Activated T-helper 17 cell treated with anti-CD3 and anti-CD28 coated beads, Interleukin-2, amount 50 U/mL, for 72 hours (primary cell): ENCODE measurements at places on chromosomes 7 and 10.

DNA sequence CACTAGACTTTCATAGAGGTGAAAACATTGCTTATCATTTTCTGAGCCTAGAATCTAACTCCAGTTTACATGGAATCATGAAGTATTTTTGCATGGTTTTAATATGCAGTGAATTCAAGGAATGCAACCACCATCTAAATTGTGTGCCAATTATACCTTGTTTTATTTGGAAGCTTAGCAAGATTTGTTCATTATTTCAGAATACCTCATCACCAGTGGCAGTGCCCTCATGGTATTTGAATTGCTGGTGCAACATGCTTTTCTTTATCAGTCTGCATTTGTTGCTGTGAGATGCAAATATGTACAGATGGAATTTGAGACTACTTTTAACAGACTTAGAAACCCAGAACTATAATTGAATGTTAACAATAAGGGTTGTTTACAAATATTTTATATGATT, 18.7 kb upstream of the ZNF800 start:
- H3K36me3 ChIP-seq, result no peaks in the 10 kb centered on the region
- H3K27me3 ChIP-seq, result no peaks in the 10 kb centered on the region
- H3K4me1 ChIP-seq, result peaks cover 13% of the 10 kb centered on the region
- H3K27ac ChIP-seq, result no peak overlapping the region
- H3K4me3 ChIP-seq, result no peak overlapping the region

DNA sequence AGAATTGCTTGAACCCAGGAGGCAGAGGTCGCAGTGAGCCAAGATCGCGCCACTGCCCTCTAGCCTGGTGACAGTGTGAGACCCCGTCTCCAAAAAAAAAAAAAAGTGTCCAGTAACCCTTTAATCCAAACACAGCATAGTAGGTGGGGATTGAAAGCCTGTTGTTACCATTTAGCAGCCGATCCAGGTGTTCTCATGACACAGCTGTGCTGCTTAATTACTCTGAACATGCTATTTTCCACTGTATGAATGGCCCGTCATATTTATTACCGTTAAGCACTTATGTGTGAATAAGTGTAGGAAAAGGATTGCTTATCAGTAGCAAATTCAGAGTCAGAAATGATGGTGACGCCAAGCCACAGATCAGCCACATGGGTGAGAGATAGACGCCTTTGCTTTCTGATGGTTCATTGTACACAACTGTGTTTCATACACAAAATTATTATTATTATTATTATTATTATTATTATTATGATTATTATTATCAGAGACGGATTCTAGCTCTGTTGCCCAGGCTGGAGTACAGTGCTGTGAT, 11.6 kb upstream of the ORAI2 start:
- no peaks in the 10 kb centered on the region for H3K27me3 ChIP-seq
- no peak overlapping the region for H3K27ac ChIP-seq
- H3K4me3 ChIP-seq, result no peak overlapping the region
- H3K4me1 ChIP-seq, result peaks cover 43% of the 10 kb centered on the region

- H3K27ac ChIP-seq, result no peak overlapping the region
- H3K27me3 ChIP-seq, result peaks cover 3% of the 10 kb centered on the region
Observed at GRCh38 chr7:75737856-75738603, 711 bp downstream of the HIP1 start.

DNA sequence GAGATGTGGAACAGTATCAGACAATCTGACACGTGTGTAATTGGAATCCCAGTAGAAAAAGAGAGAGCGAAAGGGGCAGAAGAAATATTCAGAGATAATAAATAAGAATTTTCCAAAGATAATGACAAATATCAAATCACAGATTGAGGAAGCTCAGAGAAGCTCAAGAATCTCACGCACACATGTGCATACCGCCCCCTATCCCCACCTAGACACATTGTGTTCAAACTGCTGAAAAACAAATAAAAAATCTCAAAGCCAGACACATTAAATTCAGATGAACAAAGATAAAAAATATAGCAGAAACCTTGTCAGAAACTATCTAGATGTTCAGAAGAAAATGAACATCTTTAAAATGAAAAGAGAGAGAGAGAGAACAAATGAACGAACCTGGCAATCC, 17.2 kb downstream of the SFR1 start:
- H3K36me3 ChIP-seq, result no peaks in the 10 kb centered on the region
- ATAC-seq, result no peak
- peaks cover 8% of the 10 kb centered on the region for H3K27me3 ChIP-seq
- no peak overlapping the region for H3K27ac ChIP-seq
- no peaks in the 10 kb centered on the region for H3K4me1 ChIP-seq

- peaks cover 12% of the 10 kb centered on the region for H3K27me3 ChIP-seq
- H3K36me3 ChIP-seq, result no peaks in the 10 kb centered on the region
- ATAC-seq, result no peak
- H3K27ac ChIP-seq, result no peak overlapping the region
- no peaks in the 10 kb centered on the region for H3K4me1 ChIP-seq
- no peak overlapping the region for H3K4me3 ChIP-seq
Observed at GRCh38 chr10:98675902-98676301, 229.2 kb upstream of the HPS1 start.

- H3K4me3 ChIP-seq, result no peak overlapping the region
- peaks cover 19% of the 10 kb centered on the region for H3K4me1 ChIP-seq
- no peak for ATAC-seq
Observed at GRCh38 chr7:149884541-149884940, 10.8 kb downstream of the ATP6V0E2 start.

GRCh38 chr7:48139459-48139858, 31.8 kb upstream of the ABCA13 start:
- no peak for ATAC-seq
- H3K4me3 ChIP-seq, result no peak overlapping the region
- H3K4me1 ChIP-seq, result no peaks in the 10 kb centered on the region

GRCh38 chr7:50359995-50360925, 55.7 kb downstream of the IKZF1 start:
- H3K4me3 ChIP-seq, result no peak overlapping the region
- peak overlapping the region; percentile 95 for H3K27ac ChIP-seq
- peaks cover 70% of the 10 kb centered on the region for H3K4me1 ChIP-seq
- H3K27me3 ChIP-seq, result no peaks in the 10 kb centered on the region
- peak; percentile 82 for ATAC-seq

DNA sequence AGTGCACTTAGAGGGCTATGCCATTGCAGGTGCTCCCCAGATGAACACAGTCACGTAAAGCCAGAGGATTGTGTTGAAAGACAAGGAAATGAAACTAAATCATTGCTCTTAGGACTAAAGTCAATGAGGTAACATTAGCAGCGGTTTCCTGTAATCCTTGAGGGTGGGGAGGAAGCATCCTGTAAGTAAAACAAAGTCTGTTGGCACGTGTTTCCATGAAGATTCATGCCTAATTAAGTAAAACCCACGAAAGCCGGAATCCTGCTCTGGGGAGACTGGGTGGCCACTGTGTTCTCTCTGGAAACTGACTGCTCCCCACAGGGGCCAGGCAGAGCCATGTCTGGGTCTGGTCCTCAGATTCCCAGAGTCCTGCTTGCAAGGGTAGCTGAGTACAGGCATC, 18.3 kb downstream of the STEAP1B start:
- ATAC-seq, result no peak
- no peaks in the 10 kb centered on the region for H3K4me1 ChIP-seq
- no peaks in the 10 kb centered on the region for H3K36me3 ChIP-seq
- H3K27ac ChIP-seq, result no peak overlapping the region
- no peak overlapping the region for H3K4me3 ChIP-seq

- H3K27me3 ChIP-seq, result no peaks in the 10 kb centered on the region
- H3K36me3 ChIP-seq, result no peaks in the 10 kb centered on the region
- H3K27ac ChIP-seq, result peak overlapping the region; percentile 96
- peak overlapping the region; percentile 93 for H3K4me3 ChIP-seq
- peak; percentile 75 for ATAC-seq
- H3K4me1 ChIP-seq, result peaks cover 64% of the 10 kb centered on the region
Observed at GRCh38 chr10:11225935-11226334, 208.3 kb downstream of the CELF2 start.

- no peaks in the 10 kb centered on the region for H3K27me3 ChIP-seq
- no peaks in the 10 kb centered on the region for H3K36me3 ChIP-seq
- ATAC-seq, result no peak
- no peak overlapping the region for H3K27ac ChIP-seq
- no peak overlapping the region for H3K4me3 ChIP-seq
Observed at GRCh38 chr7:85612514-85612913, 425.7 kb upstream of the SEMA3D start.

- H3K36me3 ChIP-seq, result no peaks in the 10 kb centered on the region
- no peaks in the 10 kb centered on the region for H3K4me1 ChIP-seq
- peaks cover 9% of the 10 kb centered on the region for H3K27me3 ChIP-seq
- H3K4me3 ChIP-seq, result no peak overlapping the region
- peak overlapping the region; percentile 36 for H3K27ac ChIP-seq
- ATAC-seq, result no peak
Observed at GRCh38 chr7:121505021-121505420, 108.9 kb upstream of the FAM3C start.

GRCh38 chr7:37040330-37040729, 316.0 kb upstream of the AOAH start:
- peaks cover 6% of the 10 kb centered on the region for H3K4me1 ChIP-seq
- no peak for ATAC-seq
- no peaks in the 10 kb centered on the region for H3K27me3 ChIP-seq
- peaks cover 66% of the 10 kb centered on the region for H3K36me3 ChIP-seq
- H3K27ac ChIP-seq, result no peak overlapping the region

DNA sequence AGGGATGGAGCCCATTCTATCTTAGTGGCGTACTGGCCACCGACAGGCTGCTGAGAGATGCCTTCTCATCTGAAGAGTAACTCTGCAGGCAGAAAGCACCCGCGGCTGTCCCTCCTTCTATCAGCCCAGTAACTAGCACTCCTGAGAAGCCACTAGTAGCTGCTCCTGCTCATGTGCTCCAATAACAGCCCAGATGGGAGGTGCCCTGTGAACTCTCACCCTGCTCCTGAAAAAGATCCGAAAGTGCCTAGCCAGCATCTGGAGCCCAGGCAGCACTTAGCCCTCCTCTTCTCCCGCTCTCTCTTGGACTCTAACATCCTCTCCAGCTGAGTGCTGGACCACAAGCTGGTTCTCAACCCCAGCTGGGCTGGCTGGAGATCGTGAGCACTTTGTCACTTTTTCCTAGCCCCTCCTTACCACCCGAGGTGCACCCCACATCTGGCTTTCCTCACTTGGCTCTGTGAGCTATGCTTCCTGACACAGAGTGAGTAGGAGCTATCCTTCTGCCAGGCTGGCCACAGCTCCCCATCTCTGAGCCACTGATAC, 239.2 kb downstream of the GRID1 start:
- no peak for ATAC-seq
- no peak overlapping the region for H3K27ac ChIP-seq
- no peaks in the 10 kb centered on the region for H3K36me3 ChIP-seq
- no peaks in the 10 kb centered on the region for H3K4me1 ChIP-seq
- H3K4me3 ChIP-seq, result no peak overlapping the region

DNA sequence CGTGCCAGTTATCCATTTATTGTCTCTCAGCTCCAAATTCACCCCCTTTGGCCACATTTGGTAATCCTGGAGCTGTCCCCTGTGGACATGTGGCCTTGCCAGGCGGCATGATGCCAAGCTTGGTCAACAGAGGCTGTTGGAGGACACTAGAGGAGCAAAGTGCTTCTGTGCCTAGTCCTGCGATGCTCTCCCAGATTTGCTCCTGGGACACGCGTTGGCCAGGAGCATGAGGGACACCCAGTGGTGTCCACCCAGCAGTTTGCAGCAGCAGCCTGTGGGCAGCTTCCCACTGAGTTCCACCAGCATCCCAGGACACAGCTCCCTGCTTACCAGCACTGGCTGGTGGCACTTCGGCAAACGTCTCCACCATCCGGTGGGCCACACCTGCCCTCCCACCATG, 55.5 kb upstream of the STEAP1B start:
- H3K4me1 ChIP-seq, result no peaks in the 10 kb centered on the region
- no peak overlapping the region for H3K4me3 ChIP-seq
- peaks cover 34% of the 10 kb centered on the region for H3K27me3 ChIP-seq
- H3K27ac ChIP-seq, result no peak overlapping the region
- no peaks in the 10 kb centered on the region for H3K36me3 ChIP-seq

- no peaks in the 10 kb centered on the region for H3K4me1 ChIP-seq
- no peaks in the 10 kb centered on the region for H3K36me3 ChIP-seq
- ATAC-seq, result no peak
- H3K4me3 ChIP-seq, result no peak overlapping the region
- H3K27me3 ChIP-seq, result no peaks in the 10 kb centered on the region
Observed at GRCh38 chr10:36738738-36739431, 386.5 kb upstream of the ANKRD30A start.

DNA sequence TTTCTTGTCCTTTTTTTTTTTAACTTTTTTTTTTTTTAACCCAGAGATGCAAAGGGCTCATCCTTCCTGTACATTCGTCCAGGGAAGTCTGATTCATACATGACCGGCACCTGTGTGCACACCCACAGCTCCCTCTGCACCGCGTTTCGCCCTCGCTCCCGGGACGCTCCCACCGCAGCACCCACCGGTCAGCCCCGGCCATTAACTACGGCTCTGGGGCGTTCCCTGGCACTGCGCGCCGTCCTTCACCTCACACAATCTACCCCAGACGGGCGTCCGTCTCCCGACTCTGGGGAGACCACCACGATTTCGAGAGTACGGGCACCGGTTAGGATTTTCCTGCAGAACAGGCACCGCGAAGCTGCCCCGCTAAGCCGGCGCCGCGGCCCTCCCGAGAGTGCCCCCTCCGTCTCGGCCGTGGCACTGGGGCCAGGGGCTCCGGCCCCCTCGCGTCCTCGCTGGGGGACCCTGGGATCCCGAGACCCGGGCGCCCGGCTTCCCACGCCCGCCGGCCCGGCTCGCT, 452 bp downstream of the ATE1 start:
- peaks cover 18% of the 10 kb centered on the region for H3K36me3 ChIP-seq
- no peaks in the 10 kb centered on the region for H3K27me3 ChIP-seq
- H3K27ac ChIP-seq, result peak overlapping the region; percentile 97
- peak; percentile 78 for ATAC-seq
- H3K4me1 ChIP-seq, result peaks cover 10% of the 10 kb centered on the region

DNA sequence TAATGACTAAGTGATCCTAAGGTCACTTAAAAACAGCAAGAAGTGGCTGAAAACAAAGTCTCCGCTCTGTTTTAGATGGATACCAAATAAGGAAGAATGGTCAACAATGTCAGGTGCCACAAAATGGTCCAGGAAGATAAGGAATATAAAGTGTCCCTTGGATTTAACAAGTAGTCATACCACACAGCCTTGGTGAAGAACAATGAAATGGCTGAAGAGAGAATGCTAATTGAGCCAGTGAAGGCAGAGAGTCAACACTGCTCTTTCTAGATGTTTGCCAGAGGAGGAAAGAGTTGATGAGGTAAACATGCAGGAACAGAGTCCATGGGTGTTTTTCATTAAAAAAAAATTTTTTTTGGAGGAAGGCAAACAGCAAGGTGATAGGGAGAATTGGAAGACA, 2.1 kb upstream of the CASD1 start:
- no peak overlapping the region for H3K27ac ChIP-seq
- peaks cover 24% of the 10 kb centered on the region for H3K4me1 ChIP-seq
- peaks cover 10% of the 10 kb centered on the region for H3K36me3 ChIP-seq
- no peak overlapping the region for H3K4me3 ChIP-seq
- no peaks in the 10 kb centered on the region for H3K27me3 ChIP-seq

- H3K27me3 ChIP-seq, result no peaks in the 10 kb centered on the region
- ATAC-seq, result no peak
- no peak overlapping the region for H3K27ac ChIP-seq
- H3K36me3 ChIP-seq, result no peaks in the 10 kb centered on the region
Observed at GRCh38 chr7:36192053-36192824, 39.2 kb downstream of the EEPD1 start.
